Stimulated activated CD4-positive, alpha-beta T cell treated with anti-CD3 and anti-CD28 coated beads, Interleukin-1b, Interleukin-23, amount 100 ng/mL, for 1 hour (primary cell): ENCODE measurements at places on chromosomes 11 and 22.

DNA sequence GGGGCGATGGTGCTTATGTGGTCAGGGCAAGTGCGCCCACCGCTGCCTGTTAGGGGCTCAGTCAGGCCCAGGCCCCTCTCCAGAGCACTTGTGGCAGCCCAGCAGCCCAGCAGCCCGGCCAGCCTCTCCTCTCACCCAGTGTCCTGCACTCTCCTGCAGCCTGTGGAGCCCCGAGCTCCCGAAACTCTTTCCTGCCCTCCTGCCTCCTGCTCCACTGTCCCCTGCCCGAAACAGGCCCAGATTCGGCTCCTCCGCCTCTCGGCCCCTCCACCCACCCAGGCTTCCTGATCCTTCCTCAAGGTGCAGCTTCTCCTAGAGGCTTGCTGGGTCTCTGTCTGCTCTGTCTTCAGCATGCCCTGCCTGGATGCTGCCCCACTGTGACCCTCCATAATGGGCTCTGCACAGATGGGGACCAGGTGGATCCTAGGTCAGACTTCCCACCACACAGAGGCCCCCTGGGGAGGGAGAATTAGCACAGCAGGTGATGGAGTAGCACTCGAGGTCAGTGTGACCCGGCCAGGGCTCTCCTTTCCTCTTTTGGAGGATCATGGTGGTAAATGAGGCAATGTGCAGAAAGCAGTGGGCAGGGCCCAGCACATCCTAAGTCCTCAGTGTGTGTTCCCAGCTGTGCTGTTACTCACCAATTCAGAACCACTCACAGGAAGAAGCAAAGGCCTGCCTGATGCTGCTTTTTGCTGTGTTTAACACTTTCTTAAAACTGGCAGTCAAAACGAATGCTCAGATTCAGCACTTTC is 18.6 kb upstream of the NAP1L4 start:
- DNase-seq = no peak

DNA sequence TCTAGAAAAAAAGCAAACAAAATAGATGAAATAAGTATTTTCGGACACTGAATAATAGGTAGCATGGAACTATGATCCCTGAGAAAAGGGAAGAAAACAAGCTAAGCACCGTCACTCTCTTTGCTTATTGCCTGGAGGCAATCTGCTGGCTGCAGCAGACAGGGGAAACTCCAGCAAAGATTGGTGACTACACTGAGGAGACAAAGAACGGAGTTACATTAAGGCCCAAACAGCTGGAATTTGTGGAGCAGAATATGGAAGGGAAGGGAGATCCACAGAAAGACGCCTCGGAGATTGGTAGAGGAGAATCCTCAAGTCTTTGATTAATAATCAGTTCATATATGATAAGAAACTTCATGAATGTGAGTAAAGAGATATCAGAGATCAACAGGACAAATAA is 150.2 kb downstream of the TYR start:
- DNase-seq = no peak

- no peak for DNase-seq
These were observed 931.5 kb upstream of the FAT3 start for GRCh38 chr11:91293119-91293518.

DNA sequence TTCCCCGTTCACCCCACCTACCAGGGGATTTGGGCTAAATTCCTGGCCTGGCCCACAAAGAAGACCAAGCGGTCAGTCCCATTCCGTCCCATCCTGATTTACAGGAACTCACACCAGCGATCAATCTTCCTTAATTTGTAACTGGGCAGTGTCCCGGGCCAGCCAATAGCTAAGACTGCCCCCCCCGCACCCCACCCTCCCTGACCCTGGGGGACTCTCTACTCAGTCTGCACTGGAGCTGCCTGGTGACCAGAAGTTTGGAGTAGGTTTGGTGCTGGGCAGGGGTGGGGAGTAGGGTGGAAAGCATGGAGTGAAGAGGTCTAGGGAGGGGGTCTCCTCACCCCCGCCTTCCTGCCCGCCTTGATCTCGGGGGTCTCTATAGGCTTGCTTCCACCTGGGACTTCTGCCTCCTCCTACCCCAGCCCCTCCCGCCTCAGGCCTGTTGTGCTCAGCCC is at the start of gene SERPING1:
SERPING1 (plus strand) TSS at position 225 of the 455 bp plus-strand sequence. CDS start 586 bp downstream, outside the sequence.
- no peak for DNase-seq

- DNase-seq = no peak
These were observed 539 bp downstream of the SIRT3 start for GRCh38 chr11:235609-235996.

GRCh38 chr11:42657169-42657568 is 654.6 kb upstream of the API5 start:
- no peak for DNase-seq

GRCh38 chr22:49856766-49857618 is 3.3 kb downstream of the ZBED4 start:
- no peak for DNase-seq

DNA sequence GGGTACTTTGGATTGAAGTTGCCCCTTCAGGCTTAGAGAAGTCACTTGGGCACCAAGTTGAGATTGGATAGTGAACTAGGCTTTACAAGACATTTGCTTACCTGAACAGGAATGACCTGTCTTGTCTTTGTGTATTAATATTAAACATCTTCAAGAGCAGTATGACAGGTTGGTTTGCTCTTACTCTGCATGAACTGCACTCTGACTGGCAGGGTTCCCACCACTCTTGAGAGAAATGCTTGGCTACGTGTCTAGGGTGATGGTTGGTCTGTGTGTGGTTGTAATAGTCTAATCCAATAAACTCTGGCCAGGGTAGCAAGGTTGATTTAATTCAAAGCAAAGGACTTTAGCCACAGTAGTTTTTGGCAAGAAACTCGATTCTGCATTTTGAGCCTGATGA is 20.1 kb upstream of the SPTBN2 start:
- DNase-seq = no peak

DNA sequence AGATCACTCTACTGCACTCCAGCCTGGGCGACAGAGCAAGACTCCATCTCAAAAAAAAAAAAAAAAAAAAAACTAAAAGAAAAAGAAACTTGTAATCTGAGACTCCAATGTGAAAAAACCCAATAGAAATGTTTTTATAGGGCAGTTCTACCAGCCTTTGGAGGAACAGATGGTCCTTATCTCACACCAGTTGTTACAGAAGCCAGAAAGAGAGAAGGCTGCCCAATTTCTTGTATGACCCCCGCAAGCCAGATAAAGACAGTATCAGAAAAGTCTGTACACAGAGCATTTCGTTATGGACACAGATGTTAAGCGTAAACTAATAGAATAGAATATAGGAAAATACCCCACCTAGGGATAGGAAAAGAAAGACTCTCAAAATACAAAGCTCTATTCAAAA is 11.3 kb upstream of the TSGA10IP start:
- DNase-seq = no peak

- no peak for DNase-seq
These were observed 298.0 kb upstream of the ZC3H12C start for GRCh38 chr11:109795234-109795633.

DNA sequence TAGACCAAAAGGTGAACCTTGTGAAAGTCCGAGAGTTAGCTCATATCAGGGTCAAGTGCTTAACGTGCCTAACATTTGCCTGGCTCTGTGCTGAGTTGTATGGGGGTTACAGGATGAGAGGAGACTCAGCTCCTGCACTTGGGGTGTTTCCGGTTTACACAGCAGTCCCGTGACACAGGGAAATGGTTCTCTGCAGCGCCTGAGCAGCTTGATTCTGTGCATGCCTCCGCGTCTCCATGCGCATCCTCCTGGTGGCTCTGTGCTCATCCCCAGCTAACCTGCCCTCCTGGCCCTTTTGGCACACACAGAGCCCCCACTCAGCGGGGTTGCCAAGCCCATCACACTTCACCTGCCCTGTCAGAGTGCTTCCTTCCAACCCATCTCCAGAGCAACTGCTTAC is 238.3 kb upstream of the TBCEL start:
- DNase-seq = no peak

DNA sequence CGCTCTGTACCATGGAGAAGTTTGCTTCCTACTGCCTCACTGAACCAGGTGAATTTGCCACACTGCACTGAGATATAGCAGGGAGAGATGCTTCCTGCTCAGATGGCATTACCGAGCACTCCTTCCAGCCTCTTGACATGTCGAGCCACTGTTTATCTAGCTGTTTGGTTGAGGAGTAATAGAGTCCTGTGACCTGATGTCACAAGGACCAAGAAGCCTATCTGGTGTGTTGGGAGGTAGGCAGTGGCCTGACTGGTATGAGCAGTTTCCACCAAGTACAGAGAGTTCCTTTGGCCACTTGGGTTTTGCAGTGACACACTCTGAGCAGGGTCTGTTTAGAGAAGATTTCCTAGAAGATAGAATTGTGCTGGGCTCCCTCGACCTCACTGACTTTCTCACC is 5.2 kb downstream of the ACAD8 start:
- no peak for DNase-seq

GRCh38 chr11:100639140-100639539 is 47.9 kb upstream of the ARHGAP42 start:
- no peak for DNase-seq

DNA sequence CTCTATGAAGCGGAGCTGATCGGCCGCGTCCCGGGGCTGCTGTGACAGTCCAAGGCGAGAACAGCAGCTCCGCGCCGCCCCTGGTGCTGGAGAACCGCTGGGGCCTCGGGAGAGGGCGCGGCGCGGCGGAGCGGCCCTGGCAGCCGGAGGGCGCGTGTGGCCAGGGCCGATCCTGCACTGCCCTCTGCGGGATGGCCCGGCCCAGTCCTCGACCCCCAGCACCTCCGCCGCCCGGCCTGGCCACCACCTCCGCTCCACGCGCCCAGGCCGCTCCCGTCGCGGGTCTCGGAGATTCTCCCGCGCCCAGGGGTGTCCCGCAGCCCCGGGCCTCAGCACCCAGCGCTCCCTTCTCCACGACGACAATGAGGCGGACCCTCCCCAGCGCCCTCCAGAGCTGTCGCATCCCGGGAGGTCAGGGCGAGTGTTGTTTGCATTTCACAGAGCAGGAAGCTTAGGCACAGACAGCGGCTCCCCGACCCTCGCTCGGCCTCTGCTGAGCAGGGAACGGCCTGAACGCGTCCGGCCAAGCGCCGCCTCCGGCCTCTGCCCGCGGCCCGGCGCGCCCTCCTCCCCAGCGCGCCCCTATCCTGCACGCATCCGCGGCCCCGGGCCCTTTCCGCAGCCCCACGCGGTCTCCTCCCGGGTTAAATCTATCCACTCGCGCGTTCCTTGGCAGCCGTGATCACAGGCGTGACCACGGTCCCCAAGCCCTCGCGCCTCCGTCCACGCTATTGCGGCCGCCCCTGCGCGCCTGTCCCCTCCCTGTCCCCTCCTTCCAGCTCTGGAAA is 109.7 kb downstream of the WNT7B start:
- no peak for DNase-seq
